ENCODE measurements at places on chromosomes 6 and 20.
A peak's percentile ranks its signal among the peaks of the same experiment; 100 is the strongest.

DNA sequence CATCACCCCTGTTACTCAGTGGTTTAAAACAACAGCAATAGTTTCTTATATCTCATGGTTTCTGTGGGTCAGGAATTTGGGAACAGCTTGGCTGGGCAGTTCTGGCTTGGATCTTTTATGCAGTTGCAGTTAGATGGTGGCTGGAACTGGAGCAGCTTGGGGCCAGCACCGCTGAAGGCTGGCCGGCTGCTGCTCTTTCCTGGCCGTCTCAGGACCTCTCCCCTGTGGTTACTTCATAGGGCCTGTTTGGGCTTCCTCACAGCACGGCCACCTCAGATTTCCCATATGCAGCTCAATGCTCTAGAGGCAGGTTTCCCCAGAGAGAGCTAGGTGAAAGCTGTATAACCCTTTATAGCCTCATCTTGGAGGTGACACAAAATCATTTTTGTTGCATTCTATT lies 15.6 kb downstream of the PKIG start:
- no peak for DNase-seq

GRCh38 chr6:83459663-83460062 lies 28.8 kb upstream of the ME1 start:
- DNase-seq = no peak

DNA sequence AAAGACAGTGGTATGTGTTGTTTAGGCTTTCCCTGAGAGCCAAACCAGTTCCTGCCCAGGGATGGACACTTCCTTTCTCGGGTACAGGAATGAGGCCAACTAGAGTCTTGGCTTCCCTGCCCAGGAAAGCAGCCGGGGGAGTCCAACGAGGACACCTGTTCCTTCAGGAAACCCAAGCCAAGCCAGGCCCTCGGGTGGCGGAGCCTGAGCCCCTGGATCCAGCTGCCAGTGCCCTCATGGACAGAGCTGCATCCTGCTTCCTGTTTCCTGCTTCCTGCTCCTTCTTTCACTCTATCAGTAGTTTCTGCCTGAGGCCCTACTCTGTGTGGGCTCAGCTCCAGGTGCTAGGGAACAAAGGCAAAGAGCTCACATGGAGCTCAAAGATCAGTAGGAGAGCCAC lies 7.9 kb upstream of the SIRPA start:
- no peak for DNase-seq

GRCh38 chr6:170199716-170200115 lies 91.2 kb downstream of the DLL1 start:
- no peak for DNase-seq

- DNase-seq = no peak
Measured at GRCh38 chr20:19975436-19975799, 41.7 kb upstream of the NAA20 start.

GRCh38 chr6:88499845-88500699 lies 333.9 kb upstream of the CNR1 start:
- DNase-seq = no peak

- no peak for DNase-seq
Measured at GRCh38 chr6:125002406-125002741, 40.1 kb downstream of the RNF217 start.

DNA sequence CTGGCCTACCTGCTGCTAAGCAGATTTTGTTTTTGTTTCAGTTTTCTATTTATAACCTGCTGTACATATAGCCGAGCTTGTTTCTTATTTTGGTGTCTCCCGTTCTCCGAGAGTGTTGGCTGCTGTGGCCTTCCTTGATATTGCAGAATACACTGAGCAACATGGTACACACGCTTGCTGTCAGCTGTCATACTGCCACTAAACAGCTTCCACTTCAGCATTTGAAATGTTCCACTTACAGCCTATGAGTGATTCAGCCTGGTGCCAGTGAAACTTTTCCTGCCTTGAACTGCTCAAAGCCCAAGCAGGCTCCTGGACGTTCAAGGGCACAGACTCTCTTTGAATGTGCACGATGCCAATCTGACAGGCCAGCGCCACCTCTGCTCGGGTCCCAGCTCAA lies 87.1 kb downstream of the PSMG4 start:
- no peak for DNase-seq

GRCh38 chr6:106966229-106966628 lies 8.3 kb downstream of the CD24 start:
- no peak for DNase-seq

GRCh38 chr6:80605165-80605989 lies 498.9 kb downstream of the BCKDHB start:
- DNase-seq = peak; percentile 39

DNA sequence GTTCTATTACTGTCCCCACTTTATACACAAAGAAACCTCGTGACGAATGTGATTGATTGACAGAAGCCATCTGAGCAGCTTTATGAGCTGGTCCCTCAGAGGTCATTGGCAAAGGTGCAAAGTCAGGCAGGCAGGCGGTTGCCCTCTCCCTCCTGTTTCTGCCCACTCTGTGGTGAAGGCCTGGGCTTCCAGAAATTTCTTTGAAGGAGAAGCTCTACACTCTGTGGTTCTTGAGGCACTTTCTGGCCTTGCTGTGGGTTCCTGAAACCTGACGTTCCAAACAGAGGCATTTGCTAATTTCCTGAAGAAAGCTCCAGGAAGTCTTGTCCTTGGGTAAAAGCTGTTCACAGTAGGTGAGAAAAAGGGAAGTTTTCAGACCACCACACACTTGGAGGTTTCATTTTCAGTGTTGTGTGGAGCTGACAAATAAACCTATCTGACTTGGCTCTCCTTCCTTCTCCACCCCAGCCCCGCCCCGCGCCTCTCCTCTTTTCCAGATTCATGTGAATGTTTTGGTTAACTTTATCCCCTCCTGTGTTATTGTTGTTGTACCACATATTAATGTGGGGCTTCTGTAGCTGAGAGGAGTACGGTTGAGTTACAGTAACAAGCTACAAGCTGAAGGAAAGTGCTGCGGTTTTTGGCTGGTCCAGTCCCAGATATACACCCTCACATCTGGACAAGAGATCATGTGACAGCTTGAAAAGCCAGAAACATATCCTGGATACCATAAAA lies 274.1 kb downstream of the CLIC5 start:
- DNase-seq = peak; percentile 79

- no peak for DNase-seq
Measured at GRCh38 chr20:17029698-17030097, 197.1 kb upstream of the PCSK2 start.

DNA sequence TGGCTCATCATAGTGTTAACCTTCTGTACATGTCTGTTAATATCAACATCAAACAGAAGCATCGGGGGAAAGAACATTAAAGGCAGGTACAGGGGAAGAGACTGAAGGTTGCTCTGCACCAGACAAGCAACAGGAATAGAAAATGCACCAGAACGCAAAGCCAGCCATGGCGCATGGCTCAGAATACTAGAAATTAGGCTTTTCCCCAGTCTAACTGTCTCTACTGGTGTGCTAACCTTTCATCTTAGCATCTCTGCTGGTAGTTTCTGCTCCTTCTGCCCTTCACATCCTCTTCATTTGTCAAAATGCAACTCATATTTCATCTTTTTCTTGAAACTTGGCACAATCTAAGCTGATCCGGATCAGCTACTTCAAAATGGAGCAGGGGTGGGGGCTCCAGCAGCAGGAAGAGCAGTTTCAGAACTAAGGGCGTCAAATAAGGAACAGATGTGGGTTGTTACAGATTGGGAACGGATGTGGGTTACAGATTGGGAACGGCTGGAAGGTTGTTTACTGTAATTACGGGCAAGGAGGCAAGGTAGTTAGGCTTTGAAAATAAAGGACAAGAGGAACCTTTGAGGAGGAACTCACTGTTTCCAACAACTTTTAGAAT lies 13.1 kb upstream of the RNASET2 start:
- peak; percentile 61 for DNase-seq

DNA sequence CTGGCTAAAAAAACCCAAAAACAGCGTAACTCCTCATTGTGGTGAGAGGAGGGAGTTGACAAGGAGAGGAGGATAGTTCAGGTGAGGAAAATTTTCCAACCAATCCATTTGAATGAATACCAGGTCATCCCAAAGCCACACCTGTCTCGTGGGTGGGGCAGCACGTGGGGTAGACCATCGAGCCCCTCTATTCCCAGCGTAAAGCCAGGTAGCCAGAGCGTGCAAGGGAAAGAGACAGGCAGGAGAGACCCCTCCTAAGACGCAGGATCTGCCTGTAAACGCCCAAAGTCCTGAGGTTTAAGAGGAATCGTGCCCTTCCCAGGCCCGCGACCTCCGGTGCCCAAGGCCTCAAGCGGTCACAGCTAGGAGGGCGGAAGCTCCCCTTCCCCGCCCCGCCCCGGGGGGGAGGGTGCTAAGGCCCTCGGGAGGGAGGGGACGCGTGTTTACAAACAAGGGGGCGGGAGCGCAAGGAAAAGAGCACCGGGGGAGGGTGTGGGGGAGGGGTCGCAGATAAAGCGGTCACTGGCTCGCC lies 712 bp downstream of the RXRB start:
- DNase-seq = no peak

DNA sequence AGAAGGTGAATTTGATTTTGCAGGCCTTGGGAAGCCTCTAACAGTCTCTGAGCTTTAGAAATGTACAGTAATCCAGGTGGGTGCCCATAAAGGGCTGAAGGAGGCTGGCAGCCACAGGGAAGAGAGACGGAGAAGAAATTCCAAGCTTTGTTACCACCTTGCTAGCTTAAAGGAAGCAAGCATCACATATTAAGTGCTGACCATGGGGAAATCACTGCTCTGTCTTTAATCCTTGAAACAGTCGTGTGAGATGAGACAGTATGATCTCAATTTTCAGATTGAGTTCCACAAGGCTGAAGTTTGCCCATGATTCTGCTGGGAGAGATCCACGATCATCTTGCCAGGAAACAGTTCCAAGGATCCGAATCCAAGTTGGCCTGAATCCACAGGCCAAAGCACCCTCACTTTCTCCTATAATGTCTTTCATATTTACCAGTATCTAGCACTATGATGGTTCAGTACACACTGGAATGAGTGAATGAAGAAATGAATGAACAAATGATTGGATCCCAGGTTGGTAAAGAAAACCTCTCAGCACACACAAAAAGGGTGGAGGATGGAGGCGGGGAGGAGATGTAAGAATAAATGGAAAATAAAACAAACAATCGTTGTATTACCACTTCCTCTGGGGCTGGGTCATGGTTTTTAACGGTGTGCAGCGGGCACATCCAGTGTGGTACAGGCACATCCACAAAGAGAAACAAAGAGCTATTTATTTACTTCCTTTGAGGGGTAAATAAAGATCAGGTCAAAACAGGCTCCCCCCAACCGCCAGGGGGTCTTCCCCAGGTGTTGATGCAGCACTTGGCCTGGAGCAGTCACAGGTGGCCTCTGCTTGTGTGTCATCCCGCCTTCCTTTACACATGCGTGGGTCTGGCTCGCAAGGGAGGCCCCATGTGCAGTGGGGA lies 28.2 kb upstream of the TAF8 start:
- DNase-seq = no peak

DNA sequence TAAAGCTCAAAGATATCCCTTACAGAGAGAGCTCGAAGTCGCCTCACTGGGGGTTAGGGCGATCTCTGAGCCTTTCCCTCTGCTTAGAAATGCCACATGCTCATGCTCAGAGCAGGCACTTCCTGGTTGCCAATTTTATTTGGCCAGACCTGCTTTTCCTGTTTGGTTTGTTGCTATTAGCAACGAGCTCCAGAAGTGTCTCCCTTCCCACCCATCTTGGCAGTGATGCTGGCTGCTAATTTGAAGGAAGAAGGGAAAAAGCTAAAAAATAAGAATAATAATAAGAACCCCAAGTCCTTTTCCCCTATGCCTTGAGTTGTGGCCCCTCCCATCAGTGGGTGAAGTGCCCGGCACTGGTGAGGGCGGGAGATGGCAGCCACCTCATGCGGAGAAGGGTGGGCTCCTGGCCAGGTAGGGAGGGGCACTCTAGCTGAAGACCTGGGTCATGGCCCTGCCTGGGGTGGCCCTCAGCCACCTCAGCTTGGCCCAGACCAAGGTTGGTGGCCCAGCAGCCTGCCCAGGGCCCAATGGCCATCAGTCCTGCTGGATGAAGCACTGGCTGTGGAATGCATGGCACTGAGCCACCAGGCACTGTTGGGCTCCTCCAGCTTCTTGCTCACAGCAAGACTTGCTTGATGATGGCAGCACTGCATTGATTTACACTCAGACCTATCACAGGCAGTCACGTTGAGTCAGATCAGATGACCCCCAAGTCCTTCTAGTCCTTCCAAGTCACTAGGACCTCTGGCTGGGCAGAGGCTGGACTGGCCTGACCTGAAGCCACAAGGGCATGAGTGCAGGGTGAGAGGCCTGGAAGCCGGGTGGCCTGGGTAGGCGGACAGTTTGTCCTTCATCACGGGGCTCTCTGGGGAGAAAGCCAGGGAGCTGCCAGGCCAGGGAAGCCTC lies 79.0 kb downstream of the SYNJ2 start:
- no peak for DNase-seq

GRCh38 chr6:14584450-14584849 lies 466.9 kb downstream of the CD83 start:
- no peak for DNase-seq

- DNase-seq = no peak
Measured at GRCh38 chr20:13526551-13526950, 112.2 kb downstream of the TASP1 start.

DNA sequence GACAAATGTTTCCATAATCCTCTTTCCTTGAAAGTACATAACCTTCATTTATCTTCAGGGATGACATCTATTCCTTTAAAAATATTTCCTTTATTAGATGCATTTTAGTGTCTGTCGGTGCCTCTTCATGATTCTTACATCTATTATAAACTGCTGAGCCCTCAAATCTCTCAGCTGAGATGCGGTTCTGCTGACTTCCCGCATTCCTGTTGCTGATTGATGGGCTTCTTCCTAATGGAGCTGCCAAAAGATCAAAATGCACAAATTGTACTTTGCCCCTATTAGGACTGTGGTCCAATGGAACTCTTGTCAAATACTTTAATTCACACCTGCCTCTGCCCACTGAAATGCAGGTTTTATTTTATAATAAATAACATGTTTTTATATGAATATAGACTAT lies 78.7 kb upstream of the SAMD5 start:
- no peak for DNase-seq

DNA sequence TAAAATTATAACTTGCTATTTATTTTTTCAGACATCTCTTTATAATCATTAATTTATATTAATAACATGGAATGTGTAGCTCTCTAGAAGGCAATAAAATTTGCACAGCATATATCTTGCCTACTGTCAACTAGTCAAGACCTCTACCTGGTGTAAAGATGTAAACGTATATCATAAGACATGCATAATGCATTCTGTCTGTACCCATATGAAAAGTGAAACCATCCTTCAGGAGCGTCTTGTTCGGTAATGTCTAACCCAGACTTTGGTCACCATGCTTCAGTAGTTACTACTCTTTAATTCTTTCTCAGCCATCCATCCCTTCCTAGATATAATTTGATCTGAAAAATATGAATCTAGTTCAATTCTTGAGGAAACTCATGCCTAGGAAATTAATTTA lies 21.0 kb downstream of the CEP43 start:
- DNase-seq = no peak

- DNase-seq = peak; percentile 58
Measured at GRCh38 chr6:26175428-26176181, 88.4 kb downstream of the HFE start.

GRCh38 chr6:44192428-44193041 lies 24.2 kb upstream of the MYMX start:
- no peak for DNase-seq

DNA sequence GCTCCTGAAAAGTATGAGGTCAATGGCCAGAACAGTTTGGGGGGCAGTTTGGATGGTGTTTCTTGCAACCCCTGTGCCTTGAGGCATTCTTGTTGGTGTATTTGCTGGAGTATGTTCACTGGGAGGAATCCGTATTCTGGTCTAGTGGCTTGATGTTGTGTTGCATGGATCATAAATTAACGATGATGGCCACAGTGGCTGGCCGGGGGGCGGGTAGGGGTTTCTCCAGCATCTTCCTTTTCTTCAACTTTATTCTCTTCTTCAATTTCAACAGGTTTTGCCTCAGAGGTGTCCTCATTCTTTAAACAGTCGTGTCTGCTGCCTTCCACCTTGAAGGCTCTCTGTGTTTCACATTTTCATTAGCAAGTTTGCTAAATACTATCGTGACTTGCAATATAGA lies 43.0 kb upstream of the THBS2 start:
- DNase-seq = no peak

All from HFF-Myc (cell line).